HTR-8/SVneo (cell line): ENCODE measurements at places on chromosomes 16 and 17.

DNA sequence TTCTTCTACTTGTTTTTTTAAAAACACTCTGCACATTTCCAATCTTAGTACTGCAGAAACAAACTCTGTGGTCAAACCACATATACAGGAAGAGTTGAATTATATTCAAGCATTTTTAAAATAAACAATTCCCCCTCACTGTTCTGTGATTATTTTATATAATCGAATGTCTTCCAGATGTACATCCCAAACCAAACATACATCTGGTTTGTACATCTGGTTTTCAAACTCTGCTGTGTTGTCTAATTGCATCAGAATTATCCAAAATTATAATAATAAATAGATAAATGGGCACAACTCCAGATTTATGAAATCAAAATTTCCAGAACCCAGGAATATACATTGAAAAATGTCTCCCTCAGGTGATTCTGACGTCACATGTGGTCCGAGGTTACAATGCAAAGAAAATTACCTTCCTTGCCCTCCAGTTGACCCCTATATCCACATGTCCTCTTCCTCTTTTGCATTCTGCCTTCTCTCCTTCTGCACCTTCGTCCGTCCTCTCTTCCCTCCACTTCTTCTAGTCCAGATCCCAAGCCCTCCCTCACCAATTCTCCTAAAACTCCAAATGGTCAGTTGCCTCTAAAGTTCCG is 13.3 kb upstream of the CCDC144A start:
- no peak for DNase-seq

DNA sequence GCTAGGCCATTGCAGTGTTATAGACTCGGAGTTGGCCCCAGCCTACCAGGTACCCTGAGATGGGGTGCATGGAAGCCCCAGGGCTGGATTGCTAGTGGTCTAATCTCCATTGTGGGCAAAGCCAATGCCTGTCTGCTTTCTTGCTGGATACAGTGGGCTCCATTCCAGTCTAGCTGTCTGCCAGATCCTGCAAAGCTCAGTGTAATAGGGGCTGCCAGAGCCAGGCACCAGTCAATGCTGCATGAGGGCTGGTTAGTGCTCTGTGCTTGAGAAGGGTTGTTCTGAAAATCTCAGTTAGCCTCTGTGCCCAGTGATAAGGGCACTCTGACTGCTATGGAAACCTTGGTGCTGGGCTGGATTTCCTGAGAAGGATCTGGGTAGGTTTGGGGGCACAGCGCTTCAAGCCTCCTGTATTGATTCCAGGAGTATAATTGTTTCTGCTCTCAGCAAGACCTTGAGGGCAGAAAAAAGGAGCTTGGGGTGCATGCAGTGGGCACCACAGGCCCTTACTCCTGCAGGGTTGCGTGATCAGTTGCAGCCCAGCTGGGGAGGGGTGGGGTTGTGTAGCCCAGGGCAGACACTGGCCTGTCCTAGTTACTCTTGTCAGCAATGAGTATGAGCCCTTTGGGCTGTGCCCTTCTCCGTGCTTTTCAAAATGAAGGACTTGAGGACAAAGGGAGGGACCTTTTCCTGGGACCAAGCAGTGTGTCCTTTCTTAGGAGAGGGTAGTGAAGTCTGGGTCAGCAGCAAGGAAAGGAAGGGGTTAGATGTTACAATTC is 19.0 kb downstream of the SMPD3 start:
- no peak for DNase-seq

GRCh38 chr16:58018803-58019202 is 6.8 kb upstream of the MMP15 start:
- DNase-seq = no peak

GRCh38 chr17:67105213-67105612 is 60.9 kb downstream of the CACNG1 start:
- no peak for DNase-seq

DNA sequence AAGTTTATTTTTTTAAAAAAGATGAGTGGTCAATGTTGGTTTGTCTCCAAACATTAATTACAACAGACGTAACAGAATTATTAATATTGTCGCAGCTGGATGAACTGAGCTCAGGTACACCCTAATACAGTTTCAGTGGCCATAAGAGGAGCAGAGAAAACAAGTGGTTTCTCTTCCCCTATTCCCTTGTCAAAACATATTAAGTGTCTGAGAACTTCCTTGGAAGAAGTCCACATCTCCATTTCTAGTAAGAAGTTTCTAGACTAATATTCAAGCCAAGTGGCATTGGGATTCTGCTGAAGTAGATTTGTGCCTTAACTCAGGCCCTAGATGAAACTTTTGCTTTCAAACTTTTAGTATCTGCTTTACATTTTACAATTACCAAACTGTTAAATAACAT is 47.7 kb downstream of the GNA13 start:
- no peak for DNase-seq

GRCh38 chr17:71057938-71058337 is 888.6 kb downstream of the KCNJ2 start:
- DNase-seq = no peak

GRCh38 chr16:50528820-50529219 is 19.4 kb upstream of the NKD1 start:
- no peak for DNase-seq

DNA sequence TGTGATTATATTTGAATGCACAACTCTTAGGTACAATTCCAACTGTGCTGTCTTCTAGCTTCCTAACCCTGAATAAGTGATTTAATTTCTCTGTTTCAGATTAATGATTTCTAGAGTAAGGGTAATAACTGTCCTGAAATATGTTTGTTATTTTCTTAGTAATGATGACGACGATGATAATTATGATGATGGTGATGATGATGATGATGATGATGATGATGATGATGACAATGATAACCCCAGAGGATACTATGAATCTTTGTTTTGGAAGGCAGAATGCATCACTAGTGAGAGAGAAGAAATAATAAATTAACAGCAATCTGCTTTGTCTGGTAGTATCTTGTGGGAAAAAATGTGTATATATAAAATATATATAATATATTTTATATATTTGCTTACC is 317.1 kb upstream of the CDH8 start:
- no peak for DNase-seq

DNA sequence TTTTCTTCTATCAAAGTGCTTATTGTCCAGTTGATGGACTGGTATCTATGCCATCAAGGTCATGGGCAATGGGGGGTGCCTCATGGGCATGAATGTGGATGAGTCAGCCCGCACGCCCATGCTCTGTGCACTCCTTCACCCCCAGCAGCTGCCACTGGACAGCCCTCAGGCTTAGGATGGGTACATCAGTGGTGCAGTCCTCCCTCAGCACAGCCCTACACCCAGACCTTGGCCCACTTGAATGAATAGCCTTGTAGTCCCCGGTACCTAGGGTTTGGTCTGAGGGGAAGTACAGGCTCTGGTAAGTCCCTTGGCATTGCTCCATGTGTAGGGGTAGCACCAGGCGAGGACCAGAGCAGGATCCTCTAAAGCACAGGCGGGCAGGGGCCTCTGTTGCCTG is 10.4 kb upstream of the GNA13 start:
- DNase-seq = no peak

DNA sequence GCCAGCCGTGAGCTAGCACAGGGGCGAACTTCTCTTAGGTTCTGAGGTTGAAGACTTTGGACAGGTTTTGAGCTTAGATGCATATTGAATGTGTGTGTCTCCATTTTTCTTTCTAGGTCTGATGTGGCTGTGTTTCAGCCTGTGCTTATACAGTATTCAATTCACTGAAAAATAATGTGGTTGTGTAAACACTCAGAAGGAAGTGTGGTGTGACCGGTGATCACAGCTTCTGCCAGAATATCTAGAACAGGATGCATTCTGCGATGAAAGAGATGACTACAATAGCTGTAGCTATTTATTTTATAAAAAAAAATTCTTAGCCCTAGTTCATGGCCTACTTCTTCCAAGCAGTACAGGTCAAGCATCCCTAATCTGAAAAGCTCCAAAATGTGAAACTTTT is 64.4 kb downstream of the MAP2K6 start:
- no peak for DNase-seq

- no peak for DNase-seq
Observed at GRCh38 chr17:57406131-57406980, 150.0 kb downstream of the MSI2 start.

DNA sequence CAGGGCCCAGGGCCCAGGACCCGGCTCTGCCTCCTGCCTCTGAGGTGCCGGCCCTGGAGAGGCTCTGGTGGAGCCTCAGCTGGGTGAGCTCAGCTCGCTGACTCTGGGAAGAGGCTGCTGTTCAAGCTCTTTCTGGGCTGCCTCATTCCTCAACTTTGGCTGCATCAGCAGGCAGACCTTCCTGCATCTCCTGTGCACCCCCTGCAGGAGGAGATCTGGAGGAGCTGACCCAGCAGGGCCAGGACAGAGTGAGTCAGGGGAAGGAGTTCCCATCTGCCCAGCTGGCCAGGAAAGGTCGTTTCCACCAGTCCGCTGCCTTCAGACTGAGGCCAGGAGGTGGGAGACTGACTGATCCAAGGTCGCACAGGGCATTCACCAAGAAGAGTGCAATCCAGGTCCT is 10.7 kb downstream of the CRHR1 start:
- peak; percentile 65 for DNase-seq

DNA sequence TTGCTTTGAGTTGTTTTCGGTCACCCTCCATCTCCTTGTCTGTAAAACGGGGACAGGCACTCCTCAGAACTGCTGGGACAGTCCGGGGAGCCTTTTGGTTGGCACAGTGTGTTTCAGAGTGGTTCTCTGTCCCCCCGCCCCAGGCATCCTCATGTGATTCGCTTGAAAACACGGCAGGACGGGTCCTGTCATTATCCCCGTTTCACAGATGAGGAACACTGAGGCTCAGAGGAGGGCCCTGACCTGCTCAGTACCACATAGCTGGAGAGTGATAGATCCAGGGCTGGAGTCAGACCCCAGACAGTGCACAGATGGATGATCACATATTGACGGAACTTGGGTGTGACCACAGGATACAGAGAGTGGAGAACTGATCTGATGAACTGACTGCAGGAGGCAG is 13.5 kb upstream of the ADGRG1 start:
- DNase-seq = no peak

GRCh38 chr17:28041844-28042656 is 427 bp upstream of the NLK start:
- peak; percentile 21 for DNase-seq

GRCh38 chr16:8458481-8459046 is 131.7 kb downstream of the TMEM114 start:
- no peak for DNase-seq

DNA sequence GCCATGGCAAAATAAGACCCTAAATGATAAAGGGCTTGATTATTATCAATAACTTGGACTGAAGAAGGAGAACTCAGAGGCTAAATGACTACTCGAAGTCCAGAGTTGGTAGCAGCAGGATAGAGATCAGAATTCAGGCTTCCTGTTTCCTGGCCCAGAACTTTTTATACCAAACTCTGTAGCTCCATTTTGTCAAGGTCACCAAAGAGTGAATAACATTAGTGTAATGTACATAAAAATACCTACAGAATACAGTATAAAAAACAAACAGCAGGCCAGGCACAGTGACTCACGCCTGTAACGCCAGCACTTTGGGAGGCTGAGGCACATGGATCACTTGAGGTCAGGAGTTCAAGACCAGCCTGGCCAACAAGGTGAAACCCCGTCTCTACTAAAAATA is 79.0 kb downstream of the ARHGAP17 start:
- DNase-seq = no peak

- DNase-seq = no peak
Observed at GRCh38 chr17:4838309-4838785, 5.2 kb downstream of the MINK1 start.

- DNase-seq = no peak
Observed at GRCh38 chr17:64426596-64426995, 22.3 kb upstream of the MILR1 start.

DNA sequence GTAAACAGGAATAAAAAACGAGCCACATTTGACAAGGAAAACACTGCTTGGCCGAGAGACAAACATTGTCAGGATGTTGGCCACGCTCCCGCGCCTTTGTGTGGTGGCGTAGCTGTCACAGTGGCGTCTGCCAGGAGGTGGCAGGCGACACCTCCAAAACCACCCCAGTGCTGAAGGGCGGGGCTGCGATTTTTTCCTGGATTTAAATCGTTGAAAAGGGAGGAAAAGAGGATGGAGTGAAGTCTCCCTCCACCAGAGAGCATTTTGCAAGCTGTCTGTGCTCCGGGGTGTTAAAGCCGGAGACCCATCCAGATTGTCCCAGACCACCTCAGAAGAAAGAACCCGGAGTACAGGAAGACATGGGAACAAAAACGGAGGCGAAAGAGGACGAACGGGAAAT is 12.7 kb downstream of the MRM3 start:
- peak; percentile 77 for DNase-seq

DNA sequence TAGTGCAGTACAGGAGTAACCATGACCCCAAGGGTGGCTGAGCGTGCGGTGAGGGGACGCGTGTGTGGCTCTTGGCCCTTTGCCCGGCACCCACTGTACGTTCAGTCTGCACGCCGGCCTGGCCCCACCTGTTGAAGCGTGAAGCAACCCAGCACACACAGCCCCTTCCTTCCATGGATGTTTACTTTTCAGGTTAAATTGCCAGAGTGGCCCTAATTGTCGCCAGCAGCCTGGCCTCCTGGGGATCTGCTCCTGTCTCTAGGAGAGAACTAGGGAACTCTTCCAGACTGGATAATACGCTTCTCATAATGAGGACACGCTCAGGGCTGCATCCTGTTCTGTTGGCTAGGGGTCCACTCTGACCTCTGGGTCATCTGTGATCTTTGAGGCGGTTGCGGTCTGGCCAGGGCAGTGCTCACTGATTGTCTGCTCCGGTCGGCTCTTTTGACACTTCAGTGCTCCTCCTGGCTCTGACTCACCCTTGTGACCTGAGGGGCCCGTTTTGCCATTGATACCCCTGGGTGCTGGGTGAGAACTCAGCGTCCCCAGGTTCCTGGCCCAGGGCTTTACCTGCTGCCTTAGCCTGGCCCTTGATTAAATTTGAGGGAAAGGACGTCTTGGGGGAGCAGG is 27.7 kb downstream of the TPSG1 start:
- no peak for DNase-seq

GRCh38 chr16:70715055-70715858 is 29.4 kb upstream of the MTSS2 start:
- DNase-seq = peak; percentile 98

DNA sequence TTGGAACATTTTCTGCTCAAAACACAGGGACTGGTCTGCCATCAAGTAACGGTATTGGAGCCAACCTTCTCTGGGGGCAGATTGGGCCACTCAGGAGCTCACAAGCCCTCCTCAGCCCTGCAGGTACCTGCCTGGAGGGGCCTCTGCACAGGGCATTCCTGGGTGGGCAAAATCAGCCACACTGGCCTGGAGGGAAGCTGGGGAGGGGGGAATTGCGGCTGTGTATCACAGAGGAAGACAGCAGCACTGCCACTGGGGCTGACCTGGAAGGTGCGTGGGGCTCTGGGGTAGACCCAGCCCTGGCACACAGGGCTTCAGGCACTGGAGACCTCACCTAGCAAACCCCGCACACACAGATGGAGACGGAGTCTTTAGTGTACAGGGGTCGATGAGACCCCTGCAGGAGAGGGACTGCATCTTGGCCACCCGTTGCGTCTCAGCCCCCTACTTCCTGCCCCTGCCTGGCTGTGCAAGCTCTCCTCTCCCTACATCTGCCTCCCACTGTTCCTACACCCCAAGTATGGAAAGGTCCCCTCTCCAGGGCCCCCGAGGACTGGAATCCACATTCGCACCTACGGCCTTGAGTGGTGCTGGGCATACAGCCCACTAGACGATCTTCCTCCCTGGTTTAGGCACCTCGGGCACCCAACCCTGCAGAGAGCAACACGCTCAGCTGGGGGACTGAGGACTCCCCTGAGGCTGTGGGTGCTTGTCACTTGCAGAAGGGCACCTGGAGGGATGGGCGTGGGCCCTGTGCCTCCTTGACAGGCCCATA is 7.1 kb upstream of the SRRM2 start:
- no peak for DNase-seq
